Transverse colon (tissue), 4 donors: ENCODE measurements at places on chromosomes 16 and 17.

GRCh38 chr17:574061-574460 is 140.6 kb downstream of the VPS53 start:
- DNase-seq: no peak

GRCh38 chr16:81939164-81940056 is 71.9 kb downstream of the SDR42E1 start:
- DNase-seq: no peak

- no peak for DNase-seq
Measured at GRCh38 chr16:71796501-71797097, 12.0 kb downstream of the AP1G1 start.

DNA sequence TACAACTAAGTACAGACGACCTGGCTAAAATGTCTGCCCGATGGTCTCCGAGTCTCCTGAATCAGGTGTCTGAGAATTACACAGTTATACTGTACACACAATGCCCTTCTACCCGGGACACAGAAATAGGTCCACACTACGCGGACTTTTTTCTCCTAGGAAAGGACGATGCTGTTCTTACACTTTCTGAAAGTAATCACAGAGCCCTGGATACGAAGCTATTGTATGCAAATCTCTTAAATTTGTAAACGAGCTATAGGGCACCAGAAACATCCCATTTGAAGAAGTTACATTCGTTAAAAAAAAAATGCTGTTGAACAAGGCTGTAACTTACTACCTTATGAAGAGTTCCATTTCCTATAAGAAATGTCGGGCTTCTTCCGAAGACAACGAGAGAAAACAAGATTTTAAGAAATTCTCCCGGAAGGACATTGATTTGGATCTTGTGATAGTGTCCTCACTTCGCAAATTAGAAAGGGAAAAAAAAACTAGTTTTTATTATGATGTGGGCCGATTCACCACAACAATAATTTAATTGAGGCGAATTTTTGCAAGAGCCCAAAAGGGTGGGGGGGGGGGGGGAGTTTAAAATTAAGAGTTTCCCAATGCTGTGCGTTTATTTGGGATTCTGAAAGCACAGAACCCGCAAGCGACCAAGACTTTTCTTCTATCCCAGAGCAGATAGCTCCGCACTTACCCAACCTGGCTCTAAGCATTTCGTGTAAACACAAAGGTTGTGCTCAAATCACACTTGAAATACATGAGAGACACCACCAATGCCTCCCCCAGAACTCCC is 1.5 kb upstream of the SOX9 start:
- DNase-seq: no peak

GRCh38 chr16:9437115-9437514 is 345.7 kb downstream of the HAPSTR1 start:
- no peak for DNase-seq

DNA sequence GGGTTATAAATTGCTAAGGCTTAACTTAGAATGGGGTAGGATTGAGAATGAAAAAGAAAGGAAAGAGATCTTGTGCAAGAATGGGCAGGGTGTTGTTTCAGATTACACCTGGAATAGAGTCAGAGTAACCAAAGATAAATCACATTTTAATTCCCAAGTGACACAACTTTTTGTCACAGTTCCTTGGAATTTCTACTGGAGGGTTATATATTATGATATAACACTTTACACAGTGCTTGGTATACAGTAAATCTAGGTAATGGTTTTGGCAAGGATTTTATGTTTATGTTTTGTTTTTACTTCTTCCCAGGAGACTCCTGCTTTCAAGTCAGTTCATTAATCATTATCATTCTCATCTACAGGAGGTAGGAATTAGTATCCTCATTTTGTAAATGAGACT is 115.7 kb upstream of the KCNJ16 start:
- DNase-seq: no peak
